ENCODE measurements at places on chromosomes 4 and X.
A peak's percentile ranks its signal among the peaks of the same experiment; 100 is the strongest.

DNA sequence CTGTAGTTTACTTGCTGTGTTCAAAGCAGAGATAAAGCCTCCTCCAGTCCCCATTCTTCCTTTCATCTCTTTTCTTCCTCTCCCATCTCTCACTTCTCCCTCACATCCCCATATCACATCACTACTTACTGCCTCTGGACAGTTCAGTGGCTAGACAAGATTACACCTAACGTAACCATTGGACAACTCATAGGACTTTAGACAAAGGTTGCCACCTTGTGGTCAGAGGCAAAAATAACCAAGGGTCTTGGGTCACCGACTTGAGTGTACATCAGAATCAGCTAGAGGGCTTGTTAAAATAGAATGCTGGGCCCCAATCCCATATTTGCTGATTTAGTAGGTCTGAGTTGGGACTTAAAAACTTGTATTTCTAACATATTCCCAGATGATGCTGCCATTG is 109.3 kb upstream of the DGKK start:
- peak; percentile 1 for DNase-seq

- DNase-seq: no peak
Measured at GRCh38 chr4:158290912-158291311, 80.6 kb downstream of the TMEM144 start.

- DNase-seq: no peak
Measured at GRCh38 chr4:140710908-140711622, 45.1 kb downstream of the TBC1D9 start.

- no peak for DNase-seq
Measured at GRCh38 chr4:158656439-158656838, 15.2 kb downstream of the C4orf46 start.

- no peak for DNase-seq
Measured at GRCh38 chr4:104163820-104164219, 330.9 kb downstream of the CXXC4 start.

- DNase-seq: no peak
Measured at GRCh38 chr4:120025516-120025915, 41.1 kb downstream of the MAD2L1 start.

GRCh38 chrX:132576939-132577338 is 88.1 kb upstream of the MBNL3 start:
- no peak for DNase-seq

DNA sequence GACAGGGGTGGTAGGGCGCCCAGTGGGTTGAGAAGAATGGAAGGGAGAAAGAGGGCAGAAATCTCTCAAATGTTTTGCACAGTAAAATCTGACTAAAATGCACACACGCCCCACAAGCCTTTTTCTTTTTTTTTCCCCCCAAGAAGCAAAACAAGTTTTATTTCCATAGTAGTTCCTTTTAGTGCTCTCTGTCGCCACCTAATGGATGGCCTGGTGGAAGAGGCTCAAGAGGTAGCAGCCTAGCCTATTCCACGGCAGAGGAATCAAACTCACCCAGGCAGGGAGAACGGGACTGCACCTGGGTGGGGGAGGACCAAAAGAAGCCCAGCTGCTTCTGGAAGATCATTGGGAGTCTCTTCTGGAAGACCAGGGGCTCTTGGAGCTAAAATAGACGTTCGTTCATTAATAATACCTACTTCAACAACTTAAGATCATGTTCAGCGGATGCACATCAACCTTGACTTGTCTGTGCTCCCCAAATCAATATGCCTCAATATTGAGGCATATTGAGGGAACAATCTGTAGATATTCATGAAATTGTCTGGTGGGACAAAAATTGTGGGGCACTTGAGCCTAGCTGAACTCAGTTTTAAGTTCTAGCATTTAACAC is 31.6 kb upstream of the IRAK1 start:
- DNase-seq: no peak

DNA sequence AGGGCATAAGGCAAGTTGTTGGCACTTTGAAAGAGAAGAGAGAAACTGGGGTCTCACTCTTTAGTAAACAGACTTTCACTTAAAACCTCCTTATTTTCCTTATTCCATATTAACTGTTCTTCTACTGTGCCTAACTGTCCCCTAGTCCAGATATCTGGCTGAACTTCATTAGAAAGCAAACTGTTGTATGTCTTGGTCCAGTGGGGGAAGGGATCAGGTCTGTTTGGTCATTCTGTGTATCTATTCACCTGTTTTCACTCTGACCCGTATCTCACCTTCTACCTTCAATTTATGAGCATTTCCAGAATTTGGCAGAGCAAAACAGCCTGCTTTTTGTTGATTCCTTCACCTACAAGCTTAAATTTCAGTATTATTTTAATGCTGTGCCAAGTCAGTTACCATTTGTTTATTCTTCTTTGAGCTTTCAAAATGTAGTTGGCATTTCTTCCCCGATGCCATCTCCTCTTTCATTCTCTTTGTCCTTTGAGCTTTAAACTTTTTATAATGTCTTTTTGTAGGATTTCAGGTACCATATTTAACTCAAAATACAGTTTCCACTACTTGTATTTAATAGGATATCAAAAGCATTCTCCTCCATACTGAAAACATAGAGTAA is 188.6 kb upstream of the PPARGC1A start:
- no peak for DNase-seq

- no peak for DNase-seq
Measured at GRCh38 chr4:118254368-118254767, 98.4 kb downstream of the PRSS12 start.

- DNase-seq: no peak
Measured at GRCh38 chr4:79578606-79579005, 170.6 kb upstream of the GK2 start.

- DNase-seq: no peak
Measured at GRCh38 chrX:48961585-48962091, 4.2 kb upstream of the OTUD5 start.

GRCh38 chrX:40290517-40290916 is 192.8 kb upstream of the BCOR start:
- DNase-seq: no peak

- DNase-seq: no peak
Measured at GRCh38 chrX:72048510-72049455, 82.9 kb downstream of the RTL5 start.

DNA sequence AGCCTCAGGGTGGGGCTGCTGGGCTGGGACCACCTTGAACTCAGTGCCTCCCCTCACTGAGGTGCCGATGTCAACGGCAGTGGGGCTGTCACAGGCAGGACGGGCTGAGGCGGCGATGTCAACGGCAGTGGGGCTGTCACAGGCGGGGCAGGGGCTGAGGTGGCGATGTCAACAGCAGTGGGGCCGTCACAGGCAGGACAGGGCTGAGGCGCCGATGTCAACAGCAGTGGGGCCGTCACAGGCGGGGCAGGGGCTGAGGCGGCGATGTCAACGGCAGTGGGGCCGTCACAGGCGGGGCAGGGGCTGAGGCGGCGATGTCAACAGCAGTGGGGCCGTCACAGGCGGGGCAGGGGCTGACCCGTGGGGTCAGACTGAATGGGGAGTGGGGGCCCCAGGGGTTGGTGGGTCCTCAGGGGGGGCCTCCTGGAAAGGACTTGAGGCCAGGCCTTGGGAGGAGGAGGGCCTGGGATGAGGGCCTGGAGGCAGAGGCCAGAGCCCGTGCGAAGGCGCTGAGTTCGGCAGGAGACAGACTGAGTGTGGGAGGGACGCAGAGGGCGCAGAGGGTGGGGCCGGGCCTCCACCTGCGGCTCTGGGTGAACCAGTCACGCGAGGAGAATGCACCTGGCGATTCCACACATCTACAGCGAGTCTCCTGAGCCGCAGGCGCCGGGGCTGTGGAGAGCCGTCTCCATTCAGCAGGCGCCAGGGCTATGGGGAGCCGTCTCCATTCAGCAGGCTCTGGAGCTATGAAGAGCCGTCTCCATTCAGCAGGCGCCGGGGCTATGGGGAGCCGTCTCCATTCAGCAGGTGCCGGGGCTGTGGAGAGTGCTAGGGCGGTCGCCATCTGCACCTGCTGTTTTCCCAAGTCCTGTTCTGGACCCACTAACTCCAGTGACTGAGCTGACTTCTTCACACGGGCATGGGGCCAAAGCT is 22.9 kb downstream of the ATP5ME start:
- DNase-seq: no peak

DNA sequence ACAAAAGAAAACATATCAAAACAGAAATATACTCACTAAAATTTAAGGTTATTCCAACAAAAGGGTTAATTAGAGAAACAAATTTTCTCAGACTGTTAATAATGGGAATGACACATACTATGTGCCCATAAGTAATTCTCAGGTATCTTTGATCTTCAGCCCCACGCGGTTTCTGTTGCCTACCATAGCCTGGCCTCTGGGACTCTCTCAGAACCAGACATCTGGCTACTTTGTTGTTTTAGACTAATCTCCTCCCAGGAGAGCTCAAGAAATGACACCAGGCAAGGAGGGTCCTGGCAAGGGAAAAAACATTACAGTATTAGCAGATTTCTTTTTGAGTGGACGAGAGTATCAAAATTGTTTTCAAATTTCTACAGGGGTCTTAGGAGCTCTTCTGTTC is 43.7 kb downstream of the SLC10A7 start:
- no peak for DNase-seq

GRCh38 chr4:18627447-18628005 is 606.0 kb upstream of the LCORL start:
- no peak for DNase-seq

DNA sequence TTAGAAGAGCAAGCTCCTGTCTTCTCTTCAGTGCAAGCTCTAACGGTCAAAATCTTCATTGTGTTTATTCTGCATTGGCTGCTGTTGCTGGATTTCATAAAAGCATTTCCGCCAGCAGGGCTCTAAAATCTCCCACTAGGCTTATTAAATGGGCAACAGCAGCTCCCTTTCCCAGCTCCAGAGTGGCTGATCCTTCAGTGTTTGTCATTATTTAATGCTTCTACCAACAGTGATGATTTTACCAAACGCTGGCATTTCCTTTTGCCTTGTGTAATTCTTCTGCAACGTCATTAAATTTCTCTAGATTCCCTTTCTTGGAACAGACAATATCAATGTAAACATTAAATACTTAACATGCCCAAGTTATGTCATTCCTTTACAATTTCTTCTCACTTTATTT is 20.1 kb downstream of the SLC7A11 start:
- peak; percentile 73 for DNase-seq

GRCh38 chr4:99921174-99921573 is 25.2 kb downstream of the DNAJB14 start:
- DNase-seq: no peak

Data from BJ (cell line).